T-cell (primary cell): ENCODE measurements at places on chromosomes 1 and 21. TPM values are rescaled to one million over a fixed set of nuclear protein-coding genes. Genes with fewer than 3 reads are reported as not detected.

GRCh38 chr1:44016041-44016889 lies 15.0 kb downstream of the SLC6A9 start:
- no peak for DNase-seq

- DNase-seq = no peak
These were observed 26.1 kb downstream of the PDE9A start for GRCh38 chr21:42679319-42680057.

GRCh38 chr1:110280804-110281203 lies 58.4 kb upstream of the RBM15 start:
- no peak for DNase-seq

DNA sequence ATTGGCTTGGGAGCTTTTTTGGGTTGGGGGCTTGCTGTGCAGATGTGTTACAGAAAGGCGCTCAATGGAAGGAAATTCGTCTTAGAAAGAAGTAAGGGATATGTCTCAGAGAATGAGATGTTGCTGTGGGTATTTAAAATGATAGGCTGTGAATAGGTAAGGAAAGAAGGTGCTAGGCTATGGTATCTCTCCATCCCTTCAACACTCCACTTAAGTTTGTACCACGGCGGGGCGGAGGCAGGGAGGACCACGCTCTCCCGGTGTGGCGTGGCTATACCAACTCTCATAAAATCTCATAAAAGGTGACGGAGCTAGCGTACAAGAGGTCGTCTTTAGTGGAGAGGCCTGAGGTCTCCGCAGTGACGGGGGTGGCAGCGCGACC lies 305 bp upstream of the RPS6KC1 start:
- no peak for DNase-seq

- DNase-seq = no peak
These were observed 333.3 kb upstream of the PLXNA2 start for GRCh38 chr1:208577381-208577905.

DNA sequence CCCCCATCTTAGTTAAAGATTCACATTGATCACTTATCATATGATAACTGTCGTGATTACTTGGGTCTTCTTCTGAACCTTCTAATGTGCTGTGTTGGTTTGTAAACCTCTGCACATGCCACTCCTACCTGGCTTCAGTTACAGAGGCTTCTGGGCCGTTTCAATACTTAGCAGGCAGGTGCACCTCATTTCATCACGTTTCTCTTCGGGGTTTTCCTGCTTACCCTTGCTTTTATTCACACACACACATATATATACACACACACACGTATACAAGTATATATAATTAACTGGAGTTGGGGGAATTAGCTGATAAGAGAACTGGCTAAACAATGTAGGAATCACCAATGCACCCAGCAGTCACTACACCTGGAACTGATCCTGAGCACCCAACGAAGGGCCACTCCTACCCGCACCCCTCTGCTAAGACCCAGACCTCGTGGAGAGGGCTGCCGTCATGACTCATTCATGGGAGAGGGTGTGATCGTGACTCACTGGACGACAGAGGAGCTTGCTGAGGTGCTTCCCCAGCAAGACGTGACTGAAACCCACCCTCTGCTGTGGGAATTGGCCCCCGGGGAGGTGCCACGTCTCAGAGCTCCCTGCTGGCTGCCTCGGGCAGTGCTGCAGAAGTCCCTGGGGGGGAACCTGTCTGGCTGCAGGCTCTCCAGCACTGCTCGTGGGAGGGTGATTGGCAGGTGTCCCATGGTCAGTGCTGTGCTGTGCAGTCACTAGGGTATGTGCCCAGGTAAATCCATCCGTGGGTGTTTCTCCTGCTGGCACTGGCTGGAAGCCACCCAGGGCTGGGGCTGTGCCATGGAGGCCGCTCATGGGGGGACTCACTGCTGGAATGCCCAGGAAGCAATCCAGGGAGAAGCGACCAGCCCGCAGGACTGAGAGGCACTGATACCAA lies 166.6 kb downstream of the DYRK1A start:
- DNase-seq = no peak

DNA sequence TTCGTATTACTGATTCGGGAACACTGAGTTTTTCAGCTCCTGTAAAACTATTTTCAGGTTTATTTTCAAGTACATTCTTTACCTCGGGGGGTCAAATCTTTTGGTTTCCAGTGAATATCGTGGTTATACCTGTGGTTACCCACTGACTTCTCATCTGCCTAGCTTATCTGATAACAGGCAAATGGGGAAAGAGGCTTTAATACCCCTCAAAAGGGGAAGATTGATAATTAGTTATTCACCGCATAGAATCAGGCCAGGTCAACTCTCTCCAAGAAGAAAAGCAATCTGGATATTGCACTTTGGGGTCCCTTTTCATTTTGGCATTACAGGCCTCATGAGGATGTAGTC lies 23.0 kb downstream of the RUNX1 start:
- no peak for DNase-seq

Gene KRTAP21-2
- total RNA-seq = not detected

Gene OR2G6
- not detected for total RNA-seq

Gene MED8
- 31.2 TPM for total RNA-seq
